ENCODE measurements at places on chromosomes 16 and 17.
A peak's percentile ranks its signal among the peaks of the same experiment; 100 is the strongest.

DNA sequence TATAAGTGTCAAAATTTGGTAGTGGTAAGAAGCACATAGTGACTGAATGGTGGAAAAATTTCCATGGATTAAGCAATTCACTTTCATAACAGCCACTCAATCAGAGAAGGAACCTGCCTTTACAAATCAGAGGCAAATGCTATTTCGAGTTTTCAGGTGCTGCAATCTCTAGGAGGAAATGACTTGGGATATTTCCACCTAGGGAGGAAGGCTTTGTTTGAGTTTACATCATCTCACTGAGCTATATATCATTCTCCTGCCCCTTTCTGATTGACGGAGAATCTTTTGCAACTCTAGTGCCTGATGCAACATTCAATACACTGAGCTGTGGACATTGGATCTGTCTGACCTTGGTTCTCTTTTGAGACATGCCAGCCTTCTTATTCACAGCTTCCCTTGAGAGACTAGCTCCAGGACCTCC lies 26.3 kb downstream of the MARCHF10 start:
- no peak for DNase-seq

- DNase-seq, result no peak
Observed at GRCh38 chr17:28717578-28718332, at the start of gene RAB34. Gene RAB34, minus strand, starts transcription at chr17:28717868. Its CDS starts 602 bp downstream, at chr17:28717266.

DNA sequence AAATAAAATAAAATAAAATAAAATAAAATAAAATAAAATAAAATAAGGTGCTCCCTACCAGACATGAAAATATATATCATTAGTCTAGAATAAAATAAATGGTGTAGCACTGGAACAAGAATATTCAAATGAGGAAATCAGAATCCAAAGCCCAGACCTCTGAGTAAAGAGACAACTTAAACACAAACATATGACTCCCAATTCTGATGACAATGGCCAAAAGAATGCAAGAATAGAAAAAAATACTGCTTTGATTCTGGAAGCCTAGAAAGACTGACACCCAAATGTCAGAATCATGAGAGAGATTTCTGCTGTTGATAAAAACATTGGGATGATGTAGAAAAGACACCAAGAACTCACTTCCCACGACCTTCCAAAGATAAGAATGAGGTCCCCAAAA lies 27.9 kb downstream of the MYOCD start:
- no peak for DNase-seq

- DNase-seq, result peak; percentile 8
Observed at GRCh38 chr16:86019446-86020047, 120.6 kb downstream of the IRF8 start.

DNA sequence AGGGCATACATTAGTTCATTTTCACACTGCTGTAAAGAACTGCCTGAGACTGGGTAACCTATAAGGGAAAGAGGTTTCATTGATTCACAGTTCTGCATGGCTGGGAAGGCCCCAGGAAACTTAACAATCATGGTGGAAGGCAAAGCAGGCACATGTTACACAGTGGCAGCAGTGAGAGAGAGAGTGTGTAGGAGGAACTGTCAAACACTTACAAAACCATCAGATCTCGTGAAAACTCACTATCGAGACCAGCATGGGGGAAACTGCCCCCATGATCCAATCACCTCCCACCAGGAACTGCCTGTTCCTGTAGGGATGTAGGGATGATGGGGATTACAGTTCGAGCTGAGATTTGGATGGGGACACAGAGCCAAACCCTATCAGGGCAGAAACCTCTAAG lies 17.2 kb downstream of the NUBP1 start:
- DNase-seq, result no peak

- no peak for DNase-seq
Observed at GRCh38 chr17:66964930-66965800, 658 bp downstream of the CACNG4 start.

GRCh38 chr17:49775546-49776260 lies 11.8 kb upstream of the FAM117A start:
- DNase-seq, result no peak

- no peak for DNase-seq
Observed at GRCh38 chr16:49811644-49812334, 44.1 kb downstream of the ZNF423 start.

- DNase-seq, result no peak
Observed at GRCh38 chr16:78656887-78657286, 557.4 kb downstream of the WWOX start.

DNA sequence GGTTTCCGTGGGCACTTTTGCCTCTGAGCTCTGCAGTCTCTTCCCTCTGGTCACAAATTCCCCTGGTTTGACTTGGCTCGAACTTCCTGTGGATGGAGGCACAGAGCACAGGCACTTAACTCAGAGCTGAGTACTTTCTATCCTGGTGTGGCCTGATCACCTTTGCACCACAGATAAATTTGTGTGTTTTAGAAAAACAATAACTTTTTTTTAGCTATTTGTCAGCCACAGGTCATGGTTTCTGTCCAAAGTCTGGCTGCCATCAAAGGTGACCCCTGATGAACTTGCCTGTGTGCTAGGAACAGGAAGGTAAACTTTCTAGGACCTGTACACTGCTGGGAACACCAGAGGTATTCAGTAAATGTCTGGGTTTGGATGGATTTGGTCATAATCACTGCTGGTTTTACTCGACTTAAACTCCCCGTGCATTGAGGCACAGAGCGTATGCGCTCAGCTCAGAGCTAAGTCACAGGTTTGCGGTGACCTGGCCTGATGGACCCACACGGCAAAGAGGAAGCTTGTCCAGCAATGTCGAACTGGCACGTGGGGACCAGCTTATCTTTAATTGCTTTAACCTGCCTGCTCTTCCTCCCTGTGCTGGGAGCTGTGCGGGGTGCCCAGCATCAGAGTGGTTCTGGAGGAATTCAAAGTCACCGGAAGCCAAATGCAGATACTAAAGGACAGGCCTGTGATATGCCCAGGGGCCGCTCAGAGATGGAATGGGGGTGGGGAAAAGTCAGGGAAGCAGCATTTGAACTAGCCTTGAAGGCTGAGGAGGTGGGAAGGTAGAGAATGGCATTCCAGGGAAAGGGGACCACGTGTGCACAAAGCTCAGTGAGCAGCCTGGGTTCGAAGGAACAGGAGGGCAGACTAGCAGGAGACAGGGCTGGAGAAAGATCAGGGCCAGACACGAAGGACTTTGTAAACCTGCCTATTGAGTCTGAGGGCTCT lies 12.9 kb downstream of the SLC13A5 start:
- no peak for DNase-seq

DNA sequence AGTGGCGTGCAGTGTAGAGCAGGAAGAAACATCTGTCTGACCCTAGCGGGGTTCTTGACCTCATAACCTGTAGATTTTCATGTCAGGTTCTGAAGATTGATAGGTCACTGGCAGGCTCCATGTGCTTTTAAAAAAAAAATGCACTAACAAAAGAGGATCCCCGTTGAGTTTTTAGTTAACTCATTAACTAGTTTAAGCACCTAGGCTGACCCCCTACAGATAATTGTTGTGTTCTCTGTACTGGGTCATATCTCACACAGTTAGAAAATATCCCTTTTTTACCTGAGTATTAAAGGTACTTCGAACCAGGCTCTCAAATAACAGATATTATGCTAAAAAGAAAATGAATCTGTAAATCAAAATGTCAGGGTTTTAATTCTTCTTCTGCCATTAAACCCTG lies 676.6 kb downstream of the CDH11 start:
- DNase-seq, result no peak

GRCh38 chr16:2457267-2457666 lies 2.6 kb upstream of the TEDC2 start:
- no peak for DNase-seq

DNA sequence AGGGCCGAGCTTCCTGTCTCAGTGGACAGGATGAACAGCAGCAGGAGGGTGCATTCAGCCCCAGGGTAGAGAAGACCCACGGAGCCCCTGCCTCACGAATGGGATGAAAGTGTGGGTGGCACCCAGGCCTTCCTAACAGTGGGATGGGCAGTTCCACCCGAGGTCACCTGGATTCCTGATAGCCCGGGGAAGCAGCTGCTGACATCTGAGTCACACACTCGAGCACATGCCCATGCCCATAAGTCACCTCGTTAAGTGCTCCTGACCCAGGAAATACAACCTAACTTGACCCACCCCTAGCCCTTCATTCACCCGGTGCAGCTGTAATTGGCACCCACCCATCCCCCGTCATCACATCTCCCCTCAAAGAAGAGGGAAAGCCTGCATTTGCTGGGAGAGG lies 85.3 kb upstream of the FOXF1 start:
- no peak for DNase-seq

DNA sequence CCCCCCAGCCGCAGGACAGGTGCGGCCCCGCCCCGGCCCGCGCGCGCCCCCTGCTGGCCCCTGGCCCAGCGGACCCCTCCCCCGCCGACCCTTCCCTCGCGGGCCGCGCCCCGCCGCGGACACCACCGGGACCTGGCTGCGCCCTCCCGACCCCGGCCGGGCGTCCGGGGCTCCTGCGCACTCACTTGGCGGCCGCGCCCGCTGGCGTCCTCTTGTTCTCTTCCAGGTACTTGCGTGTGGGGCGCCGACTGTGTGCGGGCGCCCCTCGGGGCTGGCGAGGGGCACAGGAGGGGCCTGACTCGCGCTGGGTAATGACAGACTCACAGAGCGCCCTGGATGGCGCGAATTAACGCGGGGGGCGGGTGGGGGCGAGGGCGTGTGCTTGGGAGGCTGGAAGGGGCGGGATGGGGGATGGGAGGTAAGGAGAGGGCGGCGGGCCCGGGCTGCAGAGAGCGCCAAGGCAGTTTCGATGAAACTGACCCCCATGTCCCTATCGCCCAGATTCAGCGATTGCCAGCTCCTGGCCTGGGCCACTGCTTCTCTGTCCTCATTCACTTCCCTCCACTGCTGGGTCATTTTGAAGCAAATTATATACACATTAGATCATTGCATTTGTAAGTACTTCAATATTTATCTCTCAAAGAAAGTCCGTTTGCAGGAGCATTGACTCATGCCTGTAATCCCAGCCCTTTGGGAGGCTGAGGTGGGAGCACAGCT lies 445 bp upstream of the DBNDD1 start:
- DNase-seq, result peak; percentile 57

DNA sequence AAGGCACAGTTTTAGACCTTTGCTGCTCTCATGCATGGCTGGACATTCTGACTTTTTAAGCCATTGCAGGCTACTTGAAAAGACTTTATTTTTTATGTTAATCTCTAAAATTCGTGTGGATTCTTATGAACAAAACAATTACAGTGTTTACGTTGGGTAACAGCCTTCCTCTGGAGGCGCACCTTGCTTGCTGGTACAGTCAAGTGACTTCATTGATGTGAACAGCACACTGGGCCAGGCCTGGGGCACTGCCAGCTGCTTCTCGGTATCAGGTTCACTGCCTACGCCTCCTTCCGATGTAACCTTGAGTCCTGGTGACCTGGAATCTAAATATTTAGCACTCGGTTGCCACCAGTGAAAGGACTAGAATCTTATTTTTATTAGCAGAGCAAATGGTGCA lies 27.8 kb downstream of the MARCHF10 start:
- no peak for DNase-seq

GRCh38 chr16:23950898-23951297 lies 115.1 kb downstream of the PRKCB start:
- DNase-seq, result no peak

- DNase-seq, result no peak
Observed at GRCh38 chr16:78528265-78528664, 428.8 kb downstream of the WWOX start.

All from OCI-LY7 (cell line).